T-helper 1 cell (primary cell): ENCODE measurements at places on chromosomes 6 and 20.

DNA sequence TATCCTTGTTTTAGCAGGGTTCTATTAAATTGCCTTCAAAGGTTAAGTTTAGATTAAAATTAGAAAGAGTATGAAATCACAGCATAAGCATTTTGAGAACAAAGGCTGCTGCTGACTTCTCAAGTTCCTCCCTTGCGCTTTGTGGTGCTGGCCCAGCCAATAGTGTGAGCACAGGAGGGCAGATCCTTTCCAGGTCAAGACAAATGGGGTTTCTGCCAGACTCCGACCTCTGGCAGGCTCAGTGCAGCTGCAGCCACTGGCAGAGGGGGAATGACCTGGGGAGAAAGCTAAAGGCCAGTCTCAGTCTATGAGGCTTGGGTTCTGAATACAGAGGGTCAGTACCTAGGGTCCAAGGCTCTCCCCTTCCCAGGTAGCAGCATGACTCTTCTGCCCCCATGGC is 27.0 kb downstream of the CLIC5 start:
- DNase-seq: no peak

DNA sequence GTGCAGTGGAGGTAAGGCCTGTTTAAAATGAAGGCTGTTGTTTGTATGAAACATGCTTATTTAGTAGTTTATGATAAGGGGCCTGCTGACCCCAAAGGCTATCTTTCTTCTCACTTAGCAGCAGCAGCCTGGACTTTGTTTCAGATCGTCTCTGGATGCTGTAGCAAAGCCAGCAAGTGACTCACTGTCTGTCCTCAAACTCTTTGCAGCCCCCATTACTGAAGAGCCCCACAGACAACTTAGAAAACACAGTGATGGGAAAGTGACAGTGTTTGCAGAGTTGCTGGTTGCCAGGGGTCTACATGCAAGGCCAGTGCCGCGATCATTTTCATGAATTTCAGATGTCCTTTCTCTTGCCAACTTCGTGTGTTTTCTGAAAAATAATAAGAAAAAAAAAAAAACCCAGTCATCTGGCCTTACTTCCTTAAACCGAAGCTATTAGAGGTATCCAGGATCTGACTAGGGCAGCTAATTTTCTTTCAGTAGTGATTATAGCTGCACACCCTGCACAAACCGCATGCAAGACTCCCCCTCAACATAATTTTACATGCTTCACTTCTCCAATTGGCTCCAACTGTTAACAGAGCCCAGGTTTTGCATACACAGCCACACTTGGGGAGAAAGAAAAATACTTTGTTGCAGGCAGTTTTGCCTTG is 11.6 kb upstream of the F13A1 start:
- no peak for DNase-seq

GRCh38 chr6:147390909-147391536 is 117.5 kb upstream of the SAMD5 start:
- DNase-seq: no peak

DNA sequence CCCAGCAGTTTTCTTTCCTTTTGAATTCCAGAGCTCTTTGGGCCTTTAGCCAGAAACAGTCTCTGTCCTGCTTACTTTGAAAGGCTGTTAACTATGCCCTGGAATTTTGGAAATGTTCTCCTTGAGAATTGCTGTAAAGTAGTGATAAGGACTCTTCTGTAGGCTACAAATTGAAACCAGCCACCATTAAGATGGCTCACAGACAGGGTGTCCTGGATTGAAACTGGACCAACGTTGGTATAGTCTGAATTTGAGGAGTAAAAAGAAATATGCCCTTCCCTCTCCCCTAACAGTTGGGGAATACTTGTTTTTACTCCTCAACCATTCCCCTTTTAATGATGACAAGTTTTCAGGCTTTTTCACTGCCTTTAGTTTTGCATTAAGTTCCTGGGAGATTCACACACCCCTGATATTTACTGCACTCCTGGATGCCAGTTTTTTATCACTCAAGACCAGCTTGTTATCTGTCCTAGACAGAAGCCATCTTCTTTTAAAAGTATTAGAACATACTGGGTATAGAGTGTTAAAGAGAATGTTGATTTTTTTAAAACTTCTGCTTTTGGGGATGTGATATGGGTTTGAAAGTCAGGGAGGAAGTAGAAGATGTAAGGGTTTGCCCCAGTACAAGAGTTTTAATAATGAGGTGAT is 21.9 kb downstream of the TOP1 start:
- no peak for DNase-seq

DNA sequence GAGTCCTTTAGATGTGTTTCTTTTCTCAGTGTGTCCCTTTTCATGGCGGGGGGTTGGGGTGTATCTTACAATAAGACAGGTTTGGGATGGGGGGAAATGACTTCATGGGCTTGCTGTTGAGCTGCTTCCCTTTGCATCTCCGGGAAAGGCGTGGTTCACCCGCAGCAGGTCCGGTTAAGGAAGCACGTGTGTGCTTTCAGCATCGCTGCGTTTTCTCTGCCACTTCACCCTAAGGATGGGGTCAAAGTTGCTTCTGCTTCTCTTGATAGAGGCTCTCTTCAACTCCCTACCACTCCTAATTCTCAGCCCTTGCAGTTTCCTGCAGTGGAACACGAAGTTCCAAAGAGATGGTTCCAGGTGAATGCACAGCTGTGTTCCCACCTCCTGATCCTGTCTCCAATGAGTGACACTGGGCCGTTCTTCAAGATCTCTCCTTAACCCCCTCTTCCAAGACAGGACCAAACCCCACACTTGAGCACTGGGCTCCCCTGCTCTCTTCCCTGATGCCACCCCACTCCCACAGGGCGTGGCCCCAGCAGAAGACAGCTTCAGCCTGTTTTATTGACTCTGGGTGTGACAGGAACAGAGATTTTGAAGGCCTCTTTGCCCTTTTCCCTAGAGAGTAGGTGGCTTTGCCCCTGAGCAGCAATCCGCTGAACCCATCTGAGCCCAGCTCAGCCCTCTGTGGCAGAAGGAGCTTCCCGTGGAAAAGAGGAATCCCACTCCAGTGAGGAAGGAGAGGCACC is 85.2 kb downstream of the PLEKHG1 start:
- no peak for DNase-seq

DNA sequence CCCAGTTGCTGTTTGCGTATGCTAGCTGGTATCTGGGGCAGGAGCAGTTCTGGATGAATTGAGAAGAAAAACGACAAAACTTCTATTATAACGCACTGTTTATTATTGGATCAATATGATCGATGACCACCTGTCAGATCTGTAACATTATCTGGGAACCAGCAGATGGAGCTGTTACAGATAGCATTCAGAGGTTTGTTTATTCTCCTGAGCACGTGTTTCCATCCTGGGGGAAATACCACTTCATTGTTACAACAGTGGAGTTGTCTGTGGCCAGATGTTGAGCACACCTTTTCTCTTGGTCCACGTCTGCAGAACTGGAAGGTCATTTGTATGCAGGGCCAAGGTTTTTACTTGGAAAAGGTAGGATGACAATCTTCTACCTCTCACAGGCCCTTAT is 16.0 kb upstream of the NKX2-2 start:
- no peak for DNase-seq
